H1 (cell line): ENCODE measurements at places on chromosomes 2 and 18.

GRCh38 chr2:71672826-71673795 lies 219.8 kb downstream of the DYSF start:
- peak; percentile 41 for DNase-seq

GRCh38 chr2:96093528-96093927 lies 22.8 kb downstream of the ADRA2B start:
- no peak for DNase-seq

- DNase-seq, result no peak
These were observed 405.8 kb upstream of the SLC39A10 start for GRCh38 chr2:195251214-195251613.

GRCh38 chr2:185667452-185667851 lies 71.2 kb upstream of the FSIP2 start:
- no peak for DNase-seq

DNA sequence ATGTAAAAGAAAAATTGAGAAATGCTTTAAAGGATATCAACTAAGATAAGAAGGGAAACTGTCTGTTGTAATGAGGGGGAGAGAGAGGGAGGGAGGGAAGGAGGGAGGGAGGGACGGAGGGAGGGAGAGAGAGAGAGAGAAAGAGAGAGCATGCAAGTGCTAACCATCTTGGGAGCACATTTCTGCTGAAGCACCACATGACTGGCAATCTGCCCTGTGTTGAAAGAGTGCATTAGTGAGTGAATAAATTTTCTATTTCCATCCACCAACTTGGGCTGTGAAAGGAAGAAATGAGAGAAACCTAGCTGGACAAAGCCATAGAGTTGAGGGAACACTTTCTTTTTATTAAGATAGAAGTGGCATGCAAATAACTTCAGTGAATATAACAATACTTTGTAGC lies 110.7 kb downstream of the TMX3 start:
- no peak for DNase-seq

DNA sequence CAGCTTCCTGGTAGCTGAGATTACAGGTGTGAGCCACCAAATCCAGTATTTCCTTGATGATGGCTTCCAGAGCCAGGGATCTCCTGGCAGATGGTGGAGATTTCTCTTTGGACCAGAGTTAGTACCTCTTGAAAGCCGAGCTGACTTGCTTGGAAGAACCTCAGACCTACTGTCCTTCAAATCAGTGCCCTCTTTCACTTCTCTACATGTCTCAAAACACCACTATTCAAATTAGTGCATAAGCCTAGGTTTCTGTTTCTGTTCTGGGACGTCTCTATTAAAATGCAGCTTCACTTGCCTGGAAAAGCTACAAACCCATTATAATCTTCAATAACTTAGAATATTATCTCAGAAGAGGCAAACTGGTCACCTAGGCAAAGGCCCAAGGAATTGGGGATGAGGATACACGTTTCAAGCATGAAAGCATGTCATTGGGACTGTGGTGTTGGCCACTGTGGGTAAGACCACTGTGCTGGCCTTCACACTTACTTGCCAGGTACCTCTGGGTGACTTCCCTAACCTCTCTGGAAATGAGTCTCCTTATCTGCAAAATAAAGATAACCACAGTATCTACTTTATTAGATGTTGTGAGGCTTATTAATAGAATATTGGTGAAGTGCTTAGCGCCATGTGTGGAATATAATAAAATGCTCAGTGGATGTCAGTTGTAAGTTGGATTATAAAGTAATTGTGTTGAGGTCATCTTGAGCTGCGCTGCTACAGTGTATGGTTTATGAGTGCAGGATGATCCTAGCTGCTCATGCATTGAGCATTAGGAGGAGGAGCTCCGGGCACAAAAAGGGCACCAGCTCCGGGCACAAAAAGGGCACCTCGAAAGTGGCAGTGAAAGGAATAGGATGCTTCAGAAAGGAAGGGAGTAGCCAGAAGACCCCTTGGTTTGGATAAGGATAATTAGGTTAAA lies 84.5 kb downstream of the DOCK10 start:
- DNase-seq, result no peak

DNA sequence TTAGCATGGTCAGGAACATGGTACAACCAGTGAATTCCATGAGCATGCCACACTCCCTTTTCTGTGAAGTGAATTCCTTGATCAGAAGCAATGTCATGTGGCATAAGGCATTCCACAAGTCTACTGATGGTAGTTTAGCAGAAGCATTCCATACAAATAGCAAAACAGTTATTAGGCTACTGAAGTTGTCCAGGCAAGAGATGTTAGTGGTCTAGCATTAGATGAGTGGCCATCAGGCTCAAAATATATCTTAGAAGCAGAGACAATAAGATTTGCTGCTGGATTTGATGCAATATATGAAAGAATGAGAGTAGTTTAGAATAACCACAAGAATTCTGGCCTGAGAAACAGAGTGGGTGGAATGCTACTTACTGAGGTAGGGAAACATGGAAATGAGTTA lies 355.3 kb upstream of the NRXN1 start:
- DNase-seq, result no peak

GRCh38 chr2:112644933-112645309 lies 818 bp upstream of the SLC20A1 start:
- DNase-seq, result no peak

DNA sequence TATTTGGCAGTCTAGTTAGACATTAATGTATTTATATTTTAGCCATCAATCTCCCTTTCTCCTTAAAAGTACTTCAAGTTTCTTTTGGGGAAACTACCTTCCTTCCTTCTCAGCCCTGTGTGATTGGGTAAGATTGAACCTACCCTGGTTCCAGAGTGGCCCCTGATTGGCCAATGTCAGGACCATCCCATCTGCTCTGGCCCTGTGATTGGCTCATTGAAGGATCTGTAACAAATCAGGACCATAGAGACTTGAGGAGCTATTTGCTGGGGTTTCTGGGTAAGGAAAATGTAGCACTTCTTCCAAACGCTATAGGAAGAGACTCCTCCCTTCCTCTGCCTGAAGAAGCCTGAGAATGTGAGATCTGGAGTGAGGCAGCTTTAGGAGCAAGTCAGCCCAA lies 59.3 kb downstream of the AQP4 start:
- no peak for DNase-seq

DNA sequence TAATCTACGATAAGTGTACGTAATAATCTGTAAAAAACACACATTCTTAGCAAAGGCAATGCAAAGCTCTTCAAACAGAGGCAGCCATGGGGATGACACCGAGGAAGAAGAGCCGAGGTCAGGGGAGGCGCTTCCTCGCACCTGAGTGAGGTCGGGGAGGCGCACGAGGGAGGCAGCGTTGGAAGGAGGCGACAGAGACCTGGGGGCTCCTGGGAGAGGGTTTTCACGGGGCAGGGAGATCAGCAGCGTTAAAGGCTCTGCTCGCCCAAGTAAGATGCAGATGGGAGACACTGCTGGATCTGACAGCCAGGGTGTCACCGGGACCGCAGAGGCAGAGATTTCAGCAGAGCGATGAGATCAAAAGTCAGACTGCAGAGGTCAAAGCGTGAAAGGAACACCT lies 143.1 kb downstream of the L3MBTL4 start:
- no peak for DNase-seq

DNA sequence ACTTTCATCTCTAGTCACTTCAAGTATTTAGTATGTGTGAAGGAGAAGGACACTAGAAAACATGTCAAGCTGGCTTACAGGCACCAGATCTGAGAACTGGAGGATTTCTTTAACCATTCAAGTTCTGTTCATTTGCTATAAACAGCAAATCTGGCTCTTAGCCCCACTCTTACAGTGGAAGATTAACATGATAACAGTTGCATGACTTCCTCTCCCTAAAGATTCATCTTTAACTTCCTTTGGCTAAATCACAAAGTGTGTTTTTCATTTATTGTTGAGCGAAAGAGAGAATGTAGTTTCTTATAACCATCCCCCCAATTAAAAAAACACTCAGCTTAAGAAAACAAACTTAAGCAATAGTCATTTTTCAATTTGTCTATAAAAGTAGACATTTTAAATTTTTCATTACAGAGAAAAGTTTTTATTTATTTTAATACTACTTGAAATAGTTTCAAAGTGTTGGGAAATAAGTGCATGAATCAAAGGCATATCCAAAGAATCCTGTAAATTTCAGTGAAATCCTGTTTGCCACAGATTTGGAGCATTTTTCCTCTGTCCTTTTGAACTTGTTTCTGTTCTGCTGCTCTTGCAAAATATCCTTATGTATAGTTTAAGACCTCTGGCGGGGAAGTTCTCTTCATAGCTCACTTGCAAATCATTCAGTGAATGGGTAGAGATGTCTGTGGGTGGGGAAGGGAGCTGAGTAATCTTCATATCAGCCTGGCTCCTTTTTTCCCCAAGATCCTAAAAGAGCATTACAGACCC lies 241.0 kb upstream of the RBBP8 start:
- no peak for DNase-seq

DNA sequence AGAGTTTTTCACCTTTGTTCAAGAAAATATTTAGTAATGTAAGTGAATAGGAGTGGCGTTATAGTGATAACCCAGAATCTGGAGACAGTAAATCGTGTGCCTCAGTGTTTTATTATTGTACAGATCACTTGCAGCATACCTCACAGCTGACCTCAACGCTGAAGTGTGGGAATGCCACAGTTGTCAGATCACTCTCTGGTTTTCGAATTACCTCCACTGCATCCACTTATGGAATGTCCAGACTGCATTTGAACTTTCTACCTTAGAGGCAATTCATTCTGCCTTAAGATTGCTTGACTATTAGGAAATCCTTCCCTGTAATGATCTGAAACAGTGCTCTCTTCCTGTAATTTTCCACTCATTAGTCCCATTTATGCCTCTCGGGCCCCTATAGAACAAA lies 164.5 kb upstream of the ALPP start:
- DNase-seq, result no peak

- no peak for DNase-seq
These were observed 95.9 kb downstream of the KCNJ3 start for GRCh38 chr2:154794406-154794805.

DNA sequence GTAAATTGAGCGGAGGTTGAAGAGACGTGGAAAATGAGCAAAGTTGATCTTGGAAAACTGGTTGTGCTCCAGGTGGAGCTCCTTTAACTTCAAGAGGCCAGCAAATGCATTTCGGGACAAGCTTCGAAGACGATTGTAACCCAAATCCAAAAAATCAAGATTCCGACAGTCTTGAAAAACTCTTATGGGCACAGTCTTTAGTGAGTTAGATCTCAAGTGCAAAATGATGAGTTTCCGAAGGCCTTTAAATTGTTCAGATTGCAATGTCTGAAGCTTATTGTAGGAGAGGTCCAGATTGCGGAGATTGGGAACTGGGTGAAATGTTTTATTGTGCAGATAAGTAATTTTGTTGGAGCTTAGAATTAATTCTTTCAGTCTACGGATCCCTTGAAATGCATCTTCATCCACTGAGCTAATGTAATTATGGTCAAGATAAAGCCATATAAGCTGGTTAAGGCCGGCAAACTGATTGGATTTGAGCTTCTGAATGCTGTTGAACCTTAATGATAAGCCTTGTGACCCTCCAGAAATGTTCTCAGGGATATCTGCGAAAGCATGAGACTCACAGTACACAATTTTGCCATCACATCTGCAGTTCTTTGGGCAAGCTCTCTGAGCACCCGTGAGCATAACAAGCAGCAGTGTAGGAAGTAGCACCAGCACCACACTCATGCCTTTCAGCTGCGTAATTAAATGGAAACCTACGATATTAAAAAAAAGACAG lies 2.9 kb downstream of the LRRTM4 start:
- DNase-seq, result no peak
